ENCODE measurements at places on chromosomes 1 and 21. TPM values are rescaled to one million over a fixed set of nuclear protein-coding genes. Genes with fewer than 3 reads are reported as not detected.

GRCh38 chr21:20720623-20721022, 277.6 kb upstream of the NCAM2 start:
- no peaks in the 10 kb centered on the region for H3K27me3 ChIP-seq
- no peak for DNase-seq
- no peaks in the 10 kb centered on the region for H3K4me1 ChIP-seq
- no peak overlapping the region for H3K27ac ChIP-seq
- no peak overlapping the region for H3K4me3 ChIP-seq
- H3K36me3 ChIP-seq: no peaks in the 10 kb centered on the region

DNA sequence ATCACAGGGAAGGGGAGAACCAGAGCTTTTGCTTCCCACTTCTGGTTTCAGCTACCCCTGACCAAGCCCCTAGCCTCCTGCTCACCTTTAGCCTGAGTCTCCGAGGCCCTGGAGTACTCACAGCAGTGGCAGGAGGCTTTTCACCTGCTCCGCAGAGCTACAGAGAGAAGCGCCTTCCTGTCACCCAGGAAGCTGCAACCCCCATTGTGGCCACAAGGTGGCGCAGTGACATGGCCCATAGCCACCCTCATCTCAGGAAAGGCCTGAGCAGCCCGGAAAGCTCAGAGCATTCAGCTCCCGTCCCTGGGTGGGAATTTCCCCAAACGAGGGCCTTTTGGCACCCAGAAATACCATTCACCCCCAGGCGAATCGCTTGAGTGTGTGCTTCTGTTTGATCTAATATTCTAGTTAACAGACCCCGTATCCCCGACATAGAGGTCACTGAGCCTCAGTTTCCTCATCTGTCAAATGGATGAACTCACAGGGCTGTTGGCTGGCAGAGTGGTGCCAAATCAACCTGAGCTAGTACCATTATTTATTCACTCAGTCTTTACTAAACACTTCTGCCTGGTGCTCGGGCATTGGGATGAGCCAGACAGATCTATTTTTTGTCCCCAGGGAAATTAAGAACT, 25.3 kb downstream of the A3GALT2 start:
- no peaks in the 10 kb centered on the region for H3K27me3 ChIP-seq
- H3K4me3 ChIP-seq: no peak overlapping the region
- DNase-seq: peak; percentile 68
- H3K27ac ChIP-seq: no peak overlapping the region
- H3K36me3 ChIP-seq: no peaks in the 10 kb centered on the region
- H3K4me1 ChIP-seq: peaks cover 5% of the 10 kb centered on the region

DNA sequence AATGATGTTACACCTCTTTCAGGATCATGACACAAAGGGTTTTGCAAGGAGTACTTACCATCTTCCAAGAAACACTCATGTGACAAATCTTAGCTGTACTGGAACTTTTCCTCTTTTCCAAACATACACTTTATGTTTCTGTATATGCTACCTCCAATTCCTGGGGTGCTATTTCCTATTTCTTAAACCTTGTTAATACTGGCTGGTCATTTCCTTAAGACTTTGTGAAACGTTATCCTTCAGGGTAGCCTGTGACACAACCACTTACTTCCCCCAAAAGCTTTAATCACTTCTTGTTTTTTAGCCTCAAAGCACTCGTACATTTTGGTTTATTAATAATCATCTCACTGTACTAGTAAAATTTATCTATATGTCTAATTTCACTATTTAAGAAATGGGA, 39.4 kb downstream of the OR10Z1 start:
- peaks cover 6% of the 10 kb centered on the region for H3K4me1 ChIP-seq
- no peaks in the 10 kb centered on the region for H3K36me3 ChIP-seq
- H3K4me3 ChIP-seq: no peak overlapping the region
- H3K27ac ChIP-seq: no peak overlapping the region
- DNase-seq: no peak

The MAB21L3 gene
- not detected for total RNA-seq

- H3K4me3 ChIP-seq: no peak overlapping the region
- H3K27me3 ChIP-seq: no peaks in the 10 kb centered on the region
- no peaks in the 10 kb centered on the region for H3K4me1 ChIP-seq
- H3K27ac ChIP-seq: no peak overlapping the region
- no peak for DNase-seq
These were observed 1110.7 kb upstream of the B3GALT2 start for GRCh38 chr1:194297094-194297493.

DNA sequence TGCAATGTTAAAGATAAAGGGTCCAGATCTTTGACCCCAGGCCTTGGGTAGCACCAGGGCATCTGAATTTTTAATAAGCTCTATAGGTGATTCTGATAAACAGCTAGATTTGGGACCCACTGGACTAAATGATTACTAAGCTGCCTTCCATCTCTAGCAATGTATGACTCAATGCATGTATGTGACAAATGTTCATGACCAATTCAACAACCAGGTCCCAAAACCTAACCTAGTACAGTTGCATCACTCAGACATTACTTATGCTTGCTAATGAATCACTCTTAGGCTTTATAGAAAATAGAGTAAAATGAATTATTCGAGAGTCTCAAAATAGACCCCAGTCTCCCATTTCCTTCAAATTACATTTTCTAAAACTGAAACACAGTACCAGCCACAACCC, 35.5 kb downstream of the RCAN1 start:
- H3K4me1 ChIP-seq: no peaks in the 10 kb centered on the region
- H3K4me3 ChIP-seq: no peak overlapping the region
- no peak overlapping the region for H3K27ac ChIP-seq
- H3K36me3 ChIP-seq: no peaks in the 10 kb centered on the region
- no peak for DNase-seq
- no peaks in the 10 kb centered on the region for H3K27me3 ChIP-seq
